HL-60 (cell line): ENCODE measurements at places on chromosomes 12 and 14.

- DNase-seq: no peak
These were observed 7.5 kb upstream of the TSPAN9 start for GRCh38 chr12:3069714-3070113.

DNA sequence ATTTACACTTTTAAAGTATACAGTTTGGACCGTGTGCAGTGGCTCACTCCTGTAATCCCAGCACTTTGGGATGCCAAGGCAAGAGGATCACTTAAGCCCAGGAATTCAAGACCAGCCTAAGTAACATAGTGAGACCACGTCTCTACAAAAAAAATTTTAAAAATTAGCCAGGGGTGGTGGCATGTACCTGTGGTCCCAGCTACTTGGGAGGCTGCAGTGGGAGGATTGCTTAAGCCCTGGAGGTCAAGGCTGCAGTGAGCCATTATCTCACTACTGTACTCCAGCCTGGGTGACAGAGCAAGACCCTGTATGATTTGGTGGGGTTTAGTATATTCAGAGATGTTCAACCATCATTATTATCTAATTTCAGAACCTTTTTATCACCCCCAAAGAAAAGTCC lies 4.7 kb downstream of the EIF4B start:
- no peak for DNase-seq

- no peak for DNase-seq
These were observed 127.6 kb downstream of the ANO6 start for GRCh38 chr12:45343269-45344051.

GRCh38 chr12:50734409-50735263 lies 29.3 kb upstream of the ATF1 start:
- DNase-seq: no peak

GRCh38 chr12:45991284-45992249 lies 1.2 kb upstream of the SCAF11 start:
- DNase-seq: peak; percentile 91

- peak; percentile 94 for DNase-seq
These were observed 5.6 kb downstream of the TNFRSF1A start for GRCh38 chr12:6336079-6336888.
